ENCODE measurements at places on chromosomes 3 and 15.

GRCh38 chr3:78887547-78888011, 880.2 kb downstream of the ROBO1 start:
- DNase-seq: no peak

- DNase-seq: no peak
Measured at GRCh38 chr3:18575573-18575972, 150.4 kb upstream of the SATB1 start.

- no peak for DNase-seq
Measured at GRCh38 chr3:113731694-113732093, 14.4 kb downstream of the NAA50 start.

- peak; percentile 72 for DNase-seq
Measured at GRCh38 chr15:58952751-58953150, 19.3 kb upstream of the SLTM start.

DNA sequence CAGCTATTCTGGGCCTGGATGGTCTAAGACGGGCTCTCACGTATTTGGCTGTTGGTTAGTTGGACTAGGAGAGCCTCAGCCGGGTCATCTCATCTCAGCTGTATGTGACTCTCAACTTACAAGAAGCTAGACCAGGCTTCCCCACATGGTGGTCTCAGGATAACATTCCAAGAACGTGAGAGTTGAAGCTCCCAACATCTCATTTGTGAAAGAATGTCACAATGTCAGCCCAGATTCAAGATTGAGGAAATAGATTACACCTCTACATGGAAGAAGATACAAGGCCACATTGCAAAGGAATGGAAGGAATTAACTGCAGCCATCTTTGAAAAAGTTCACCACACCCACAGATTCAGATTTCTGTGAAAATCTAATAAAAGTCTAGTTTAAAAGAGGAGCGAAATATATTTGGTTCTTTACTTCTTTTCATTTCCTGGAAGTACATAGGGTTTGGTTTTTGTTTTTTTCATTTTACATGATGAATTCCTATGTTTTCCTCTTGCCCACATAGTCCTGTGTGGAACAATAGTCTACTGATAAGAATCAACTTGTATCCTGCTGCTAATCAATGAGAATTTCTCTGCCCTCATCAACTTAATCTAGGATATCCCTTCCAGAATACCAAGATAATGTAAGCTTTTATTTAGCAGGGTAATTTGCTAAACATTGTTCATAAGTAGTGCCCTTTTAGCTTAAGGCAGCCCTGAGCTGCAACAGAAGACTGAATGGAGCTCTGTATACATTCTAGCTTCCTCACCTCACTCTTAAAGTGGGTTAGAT, 116.5 kb downstream of the CMSS1 start:
- DNase-seq: peak; percentile 80

DNA sequence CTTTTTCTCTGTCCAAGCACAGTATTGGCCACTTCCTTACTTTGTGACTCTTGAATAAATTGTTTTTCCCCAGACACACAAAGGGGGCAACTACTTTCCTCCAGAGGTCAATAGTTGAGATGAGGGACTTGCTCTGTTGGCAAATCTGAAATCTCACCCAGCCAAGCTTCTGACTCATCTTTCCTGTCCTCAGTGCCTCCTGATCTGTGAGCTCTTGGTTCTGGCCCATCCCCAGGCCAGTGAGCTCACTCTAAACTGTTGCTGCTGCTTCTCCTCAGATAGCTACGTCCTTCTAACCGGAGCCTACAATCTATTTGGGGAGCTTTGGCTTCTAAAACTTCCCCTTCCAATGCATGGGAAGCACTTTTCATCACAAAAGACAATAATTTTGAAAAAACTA, 50.0 kb upstream of the NMD3 start:
- no peak for DNase-seq

DNA sequence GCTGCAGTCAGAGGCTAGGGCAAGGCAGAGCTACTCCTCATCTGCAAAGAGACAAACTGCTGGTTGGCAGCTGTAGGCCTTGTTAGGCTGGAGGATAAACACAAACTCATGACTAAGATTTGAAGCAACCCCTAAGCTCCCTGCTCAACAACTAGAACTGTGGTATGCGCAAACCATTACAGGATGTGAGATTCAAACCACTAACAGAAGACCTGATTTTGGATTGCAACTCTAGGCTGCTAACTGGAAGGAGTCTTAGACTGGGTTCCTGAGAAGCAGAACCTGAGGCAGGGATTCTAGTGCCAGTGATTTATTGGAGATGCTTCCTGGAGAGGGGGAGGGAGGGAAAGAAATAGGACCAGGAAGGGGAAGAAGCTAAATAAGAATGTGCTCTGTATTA, 22.5 kb downstream of the CCR4 start:
- no peak for DNase-seq

- DNase-seq: peak; percentile 16
Measured at GRCh38 chr3:160134454-160134853, 90.8 kb upstream of the C3orf80 start.

- no peak for DNase-seq
Measured at GRCh38 chr3:159944781-159945180, 43.9 kb upstream of the IL12A start.

GRCh38 chr3:14871456-14872200, 52.9 kb downstream of the FGD5 start:
- no peak for DNase-seq

- DNase-seq: no peak
Measured at GRCh38 chr3:105984837-105985236, 116.0 kb upstream of the CBLB start.

- peak; percentile 81 for DNase-seq
Measured at GRCh38 chr15:88976656-88977055, 63.5 kb upstream of the MFGE8 start.

GRCh38 chr15:72907733-72908132, 124.2 kb upstream of the ADPGK start:
- DNase-seq: no peak

DNA sequence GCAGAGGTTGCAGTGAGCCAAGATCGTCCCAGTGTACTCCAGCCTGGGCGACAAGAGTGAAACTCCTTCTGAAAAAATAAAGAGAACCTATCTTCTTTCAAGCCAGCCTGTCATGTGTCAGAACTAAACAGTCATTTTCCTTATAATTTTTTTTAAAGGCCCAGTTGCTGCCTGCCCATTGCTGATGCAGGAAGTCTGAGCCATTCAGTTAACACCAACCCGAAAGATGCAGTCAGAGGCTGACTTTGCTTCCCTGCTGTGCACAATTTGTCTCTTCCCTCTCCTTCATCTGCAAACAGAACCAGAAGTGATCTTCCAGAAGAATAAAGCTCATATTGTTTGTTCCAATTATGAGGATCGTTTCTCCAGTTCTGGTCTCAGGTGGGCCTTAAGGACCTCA, 220.6 kb downstream of the SLCO3A1 start:
- DNase-seq: no peak

GRCh38 chr3:132444383-132444782, 27.1 kb downstream of the DNAJC13 start:
- no peak for DNase-seq

Data from trophoblast cell (in vitro differentiated cells and primary cell).